ENCODE measurements at places on chromosomes 2 and 18.

DNA sequence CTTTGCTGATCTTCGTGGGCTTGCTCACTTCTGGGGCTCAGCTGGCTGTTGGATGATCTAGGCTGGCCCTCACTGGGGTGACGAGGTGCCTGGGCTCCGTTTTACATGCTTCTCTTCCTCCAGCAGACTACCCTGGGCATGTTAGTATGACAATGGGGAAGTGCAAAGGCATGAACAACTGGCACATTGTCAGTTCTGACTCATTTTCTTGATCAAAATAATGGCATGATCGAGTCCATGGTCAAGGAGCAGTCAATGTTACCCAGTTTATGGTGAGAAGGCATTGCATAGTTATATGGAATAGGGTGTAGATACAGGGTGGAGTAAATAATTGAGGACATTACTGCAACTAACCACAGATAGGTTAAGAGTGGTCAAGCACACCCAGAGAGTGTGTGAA is 10.0 kb upstream of the UPP2 start:
- DNase-seq: no peak

DNA sequence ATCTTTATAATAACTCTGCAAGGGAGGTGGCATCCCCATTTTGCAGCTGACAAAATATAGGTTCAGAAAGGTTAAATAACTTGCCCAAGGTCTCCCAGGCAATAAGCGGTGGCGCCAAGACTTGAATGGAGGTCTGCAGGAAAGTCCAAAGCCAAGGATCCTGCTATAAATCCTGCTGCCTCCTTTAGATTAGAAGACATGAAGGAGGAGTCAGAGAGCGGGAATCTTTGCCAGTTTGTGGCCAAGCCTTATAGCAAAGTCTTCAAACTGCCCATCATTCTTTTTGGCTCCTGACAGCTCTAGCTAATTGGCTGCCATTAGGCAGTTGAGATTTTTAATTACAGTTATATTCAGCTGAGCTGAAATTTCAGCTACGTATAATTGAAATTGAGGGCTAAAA is 114.3 kb downstream of the C1D start:
- no peak for DNase-seq

DNA sequence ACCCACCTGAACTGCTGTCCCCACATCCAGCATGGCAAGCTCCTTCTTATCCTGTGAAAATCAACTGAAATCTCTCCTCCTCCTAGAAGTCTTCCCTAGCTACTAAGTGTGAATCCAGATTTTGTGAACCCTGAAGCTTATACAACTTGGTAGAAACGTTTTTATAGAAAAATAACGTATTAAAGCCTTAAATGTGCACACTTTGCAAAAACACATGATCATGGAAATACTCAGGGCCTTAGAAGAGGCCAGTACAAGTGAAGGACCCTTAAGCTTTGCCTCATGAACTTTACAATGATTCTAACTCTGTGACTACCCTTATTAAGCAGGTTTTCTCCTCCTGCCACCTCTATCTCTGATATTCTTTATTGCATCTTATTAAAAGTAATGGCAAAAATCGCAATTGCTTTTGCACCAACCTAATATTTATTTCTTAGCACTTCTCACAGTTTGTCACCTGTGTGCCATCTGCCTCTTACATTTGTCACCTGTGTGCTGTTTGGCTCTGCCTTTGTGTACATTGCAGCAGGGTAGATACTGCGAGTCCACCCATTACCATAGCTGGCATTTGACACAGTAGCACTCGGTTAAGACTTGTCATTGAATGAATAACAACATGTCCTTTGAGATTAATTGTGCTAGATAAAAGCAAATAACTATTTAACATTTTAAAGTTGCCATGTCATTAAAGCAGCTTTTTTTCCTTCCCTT is 42.2 kb downstream of the FRZB start:
- no peak for DNase-seq

- no peak for DNase-seq
Observed at GRCh38 chr2:54054271-54054670, 61.1 kb upstream of the ACYP2 start.

DNA sequence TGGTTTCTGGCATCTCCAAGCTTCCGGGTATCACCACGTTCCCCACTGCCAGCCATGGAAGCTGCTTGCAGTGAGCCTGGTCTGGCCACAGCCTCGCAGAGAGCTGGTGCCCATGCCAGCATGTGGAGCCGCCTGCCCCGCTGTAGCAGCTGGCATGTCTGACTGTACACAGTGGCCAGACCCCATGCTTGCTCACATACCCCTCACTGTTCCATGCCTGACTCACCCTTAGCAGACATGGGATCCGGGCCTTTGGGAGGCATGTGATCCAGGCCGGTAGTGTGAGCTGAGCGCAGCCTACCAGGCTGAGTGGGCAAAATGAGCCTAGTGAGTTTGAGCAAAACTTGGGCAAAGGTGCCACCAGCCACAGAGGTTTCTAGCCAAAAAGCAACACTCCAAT is 18.8 kb upstream of the RPRD1A start:
- DNase-seq: no peak

DNA sequence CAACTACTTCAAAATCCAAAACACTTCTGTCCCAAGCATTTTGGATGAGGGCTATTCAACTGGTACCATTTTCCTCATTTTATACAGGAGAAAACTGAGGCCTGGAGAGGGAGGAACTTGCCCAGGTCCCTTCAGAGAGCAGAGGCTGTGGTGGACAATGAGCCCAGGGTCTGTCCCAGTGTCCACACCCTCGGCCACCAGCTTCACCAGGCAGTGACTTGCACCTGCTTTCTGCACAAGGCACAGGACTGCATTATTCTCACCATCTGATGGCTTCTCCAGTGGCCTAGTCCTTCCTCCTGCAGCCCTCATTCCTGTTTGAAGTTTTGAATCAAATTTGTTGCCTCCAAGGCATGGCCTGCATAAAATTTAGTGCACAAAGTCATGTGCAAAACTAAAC is 53.3 kb downstream of the RNF144A start:
- no peak for DNase-seq

DNA sequence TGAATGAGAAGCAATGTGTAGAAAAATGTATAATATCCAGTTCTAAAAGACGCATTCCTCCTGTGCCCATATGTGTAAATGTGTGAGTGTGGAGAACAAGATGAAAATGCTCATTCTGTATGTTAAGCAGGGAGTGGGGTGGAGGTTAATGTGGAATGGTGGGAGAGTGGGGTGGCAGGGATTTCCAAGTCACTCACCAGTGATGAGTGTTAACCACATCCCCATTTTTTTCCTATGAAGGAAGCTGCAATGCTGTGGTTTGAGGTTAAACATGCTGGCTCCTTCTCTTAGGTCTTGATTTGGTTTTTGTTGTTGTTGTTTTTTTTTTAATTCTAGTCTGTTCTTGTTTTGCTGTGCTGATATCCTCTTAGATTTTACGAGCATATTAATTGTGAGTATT is 169.4 kb downstream of the NEDD4L start:
- DNase-seq: no peak

DNA sequence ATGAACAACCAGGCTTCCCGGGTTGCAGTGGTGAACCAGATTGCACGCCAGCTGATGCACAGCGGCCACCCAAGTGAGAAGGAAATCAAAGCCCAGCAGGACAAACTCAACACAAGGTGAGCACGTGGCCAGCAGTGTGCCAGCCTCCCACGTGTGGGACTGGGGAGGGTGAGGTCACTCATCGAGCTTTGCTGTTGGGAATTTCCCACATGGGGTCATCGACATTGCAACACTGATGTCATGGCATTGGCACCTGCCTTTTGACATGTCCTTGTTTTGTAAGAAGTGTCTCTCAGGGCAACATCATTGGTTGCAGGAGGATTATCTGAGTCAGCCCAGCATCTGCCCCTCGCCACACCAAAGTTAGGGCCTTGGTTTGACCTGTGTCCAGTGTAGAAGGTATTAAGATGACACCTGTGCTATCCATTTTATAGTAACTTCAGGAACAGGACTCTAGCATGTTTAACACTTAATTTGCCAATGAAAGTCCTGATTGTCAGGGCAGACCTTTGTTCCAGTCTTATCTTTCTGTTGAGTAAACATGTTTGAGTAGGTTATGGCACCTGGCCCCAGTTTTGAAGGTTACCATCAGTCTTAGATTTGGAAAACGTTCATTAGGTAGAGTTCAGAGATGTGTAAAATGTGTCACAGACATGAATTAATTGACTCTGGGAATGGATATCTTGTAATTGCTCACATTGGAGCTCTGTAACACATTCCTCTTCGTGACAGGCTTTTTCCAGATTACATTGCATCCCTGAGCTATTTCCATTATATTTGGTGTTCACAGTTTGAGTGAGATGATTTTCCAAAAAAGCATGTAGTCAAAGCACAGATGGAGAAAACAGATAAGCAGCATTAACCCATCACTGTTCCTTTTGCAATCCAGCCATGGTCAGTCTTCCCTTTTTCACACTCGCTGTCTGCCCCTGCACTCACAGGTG is 93.3 kb upstream of the EML6 start:
- DNase-seq: no peak

GRCh38 chr2:82790206-82791021 is 1668.7 kb downstream of the SUCLG1 start:
- DNase-seq: no peak

GRCh38 chr18:59721211-59721610 is 24.0 kb upstream of the CCBE1 start:
- no peak for DNase-seq

GRCh38 chr18:22933966-22934423 is 867 bp downstream of the RBBP8 start:
- DNase-seq: no peak

DNA sequence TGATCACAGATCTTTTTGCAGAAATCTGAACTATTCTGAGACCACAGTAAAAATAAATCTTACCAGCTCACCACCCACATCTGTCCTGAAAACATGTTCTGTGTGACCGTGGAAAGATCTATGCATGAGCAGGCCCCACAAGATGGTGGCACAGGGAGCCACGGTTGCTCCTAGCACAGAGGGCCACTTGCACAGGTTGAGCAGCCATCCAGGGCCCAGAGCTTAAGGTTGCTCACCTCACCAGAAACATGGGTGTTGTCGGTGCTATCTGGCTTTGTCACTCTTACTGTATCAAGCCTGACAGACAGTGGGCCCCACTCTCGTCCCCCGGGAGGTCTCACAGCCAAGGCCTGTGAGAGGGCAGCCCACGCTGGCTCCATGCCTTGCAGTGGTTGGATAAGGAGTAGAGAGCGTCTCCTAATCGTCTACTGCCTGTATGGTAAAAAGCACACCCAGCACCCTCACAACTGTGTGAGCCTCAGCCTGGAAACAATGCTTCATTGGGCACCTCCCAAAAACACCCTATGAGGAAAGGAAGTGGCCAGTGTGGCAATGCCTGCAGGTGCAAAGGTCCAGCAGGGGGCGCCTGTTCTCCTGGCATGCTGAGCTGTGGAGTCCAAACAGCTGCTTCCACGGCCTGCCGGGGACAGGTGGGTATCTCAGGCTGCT is 19.6 kb downstream of the TUBB6 start:
- no peak for DNase-seq

GRCh38 chr2:203122317-203122986 is 107.8 kb downstream of the NBEAL1 start:
- no peak for DNase-seq

GRCh38 chr2:150232321-150232720 is 255.1 kb downstream of the RND3 start:
- no peak for DNase-seq

- DNase-seq: no peak
Observed at GRCh38 chr18:14976736-14977430, 228.9 kb downstream of the ANKRD30B start.

DNA sequence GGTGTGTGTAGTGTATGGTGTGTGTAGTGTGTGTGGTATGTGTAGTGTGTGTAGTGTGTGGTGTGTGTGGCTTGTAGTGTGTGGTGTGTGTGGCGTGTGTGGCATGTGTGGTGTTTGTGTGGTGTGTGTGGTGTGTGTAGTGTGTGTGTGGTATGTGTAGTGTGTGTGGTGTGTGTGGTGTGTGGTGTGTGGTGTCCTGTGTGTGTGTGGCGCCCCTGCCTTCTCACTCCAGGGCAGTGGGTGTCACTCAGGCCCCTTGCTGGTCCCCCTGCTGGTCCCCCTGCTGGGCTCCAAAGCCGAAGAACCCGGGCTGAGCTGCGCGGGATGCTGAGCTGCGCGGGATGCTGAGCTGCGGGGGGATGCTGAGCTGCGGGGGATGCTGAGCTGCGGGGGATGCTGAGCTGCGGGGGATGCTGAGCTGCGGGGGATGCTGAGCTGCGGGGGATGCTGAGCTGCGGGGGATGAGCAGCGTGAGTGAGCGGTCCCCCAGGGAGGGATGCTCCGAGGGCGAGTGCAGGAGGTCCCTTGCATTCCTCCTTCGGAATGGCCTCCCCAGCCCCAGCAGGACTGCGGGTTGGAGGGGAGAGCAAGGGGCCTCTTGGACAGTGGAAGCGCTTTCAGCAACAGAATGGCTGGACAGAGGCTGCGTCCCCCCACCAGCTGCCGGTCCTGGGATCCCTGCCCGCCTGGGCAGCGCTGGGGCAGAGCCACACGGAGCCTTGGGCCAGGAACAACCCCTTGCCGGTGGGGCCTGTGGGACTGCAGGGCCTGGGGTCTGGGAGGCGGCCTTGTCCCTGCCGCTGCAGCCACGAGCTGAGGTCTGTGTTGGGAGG is 3.4 kb upstream of the RTP5 start:
- no peak for DNase-seq

DNA sequence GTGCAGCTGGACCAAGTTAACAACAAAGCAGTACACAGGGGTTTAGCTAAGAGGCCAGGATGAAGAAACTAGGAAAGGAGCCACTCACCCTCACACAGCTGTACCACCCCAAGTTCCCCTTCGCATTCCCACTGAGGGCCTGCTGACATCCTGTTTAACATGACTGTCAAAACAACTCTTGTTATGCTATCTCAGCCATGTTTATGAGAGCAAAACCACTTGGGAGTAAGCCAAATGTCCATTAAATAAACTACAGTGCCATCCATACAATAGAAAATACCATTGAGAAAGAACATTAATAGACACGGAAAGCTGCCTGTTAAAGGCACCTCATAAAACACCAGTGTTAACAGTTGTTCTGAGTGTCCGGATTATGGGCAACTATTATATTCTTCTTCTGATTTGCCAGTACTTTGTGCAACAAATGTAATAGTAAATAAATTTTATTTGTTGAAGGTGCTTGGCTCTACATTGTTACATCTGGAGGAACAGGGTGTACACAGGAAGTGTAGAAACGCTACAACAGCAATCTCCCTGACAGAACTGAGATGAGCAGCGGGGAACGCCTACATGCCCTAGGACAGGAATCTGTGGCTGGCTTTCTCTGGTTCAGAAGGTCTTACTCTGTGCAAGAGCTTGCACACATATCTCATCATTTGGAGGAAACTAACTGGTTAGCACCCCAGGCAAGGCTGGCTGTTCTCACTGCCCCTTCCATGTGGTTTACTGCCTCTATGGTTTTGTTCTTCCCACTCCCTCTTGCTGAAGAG is 85.6 kb downstream of the EHD3 start:
- no peak for DNase-seq

GRCh38 chr18:46097431-46097800 is 680 bp downstream of the ATP5F1A start:
- no peak for DNase-seq

GRCh38 chr2:71812736-71813135 is 334.9 kb downstream of the CYP26B1 start:
- DNase-seq: no peak
